ENCODE measurements at places on chromosomes 3 and 15.

DNA sequence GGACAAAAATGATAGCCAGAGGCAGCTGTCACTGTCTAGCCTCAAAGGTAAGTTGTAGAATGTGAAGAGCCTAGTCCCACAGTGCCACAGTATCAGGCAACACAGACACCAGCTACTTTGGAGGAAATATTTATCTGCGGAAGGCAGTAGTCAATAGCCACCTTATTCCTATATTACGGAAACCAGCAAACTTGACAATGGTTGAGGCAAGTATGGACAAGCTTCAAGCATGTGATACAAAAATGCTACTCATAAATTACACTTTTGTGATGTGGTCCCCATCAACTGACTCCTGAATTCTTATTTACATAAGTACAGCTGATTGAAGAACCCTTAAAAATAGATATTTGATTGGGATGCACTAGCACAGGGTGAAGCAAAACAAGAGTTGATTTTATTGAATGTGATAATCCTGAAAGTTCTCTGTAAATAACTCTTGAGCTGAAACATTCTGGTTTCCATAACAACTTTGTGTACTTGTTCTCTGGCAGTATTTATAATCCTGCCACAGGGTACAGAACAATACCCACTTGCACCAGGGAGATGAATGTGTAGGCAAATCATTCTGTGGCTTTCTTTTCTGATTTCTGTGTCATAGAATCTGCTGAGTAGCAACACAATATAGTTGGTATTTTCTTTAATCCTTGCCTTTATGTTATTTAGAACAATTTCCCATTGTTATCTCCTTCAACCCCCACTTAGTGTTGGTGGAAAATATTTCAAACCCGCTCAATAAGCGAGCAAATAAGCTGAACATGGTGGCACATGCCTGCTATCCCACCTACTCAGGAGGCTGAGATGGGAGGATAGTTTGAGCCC, at the start of gene ANKUB1:
Gene ANKUB1, minus strand, starts transcription at position 103 of the 819 bp plus-strand sequence. CDS start 188 bp downstream, outside the sequence.
- H3K4me1 ChIP-seq, result no peaks in the 10 kb centered on the region
- DNase-seq, result no peak
- H3K36me3 ChIP-seq, result no peaks in the 10 kb centered on the region
- no peak within 1 kb of the TSS for H3K27ac ChIP-seq
- H3K4me3 ChIP-seq, result no peak within 1 kb of the TSS
- H3K27me3 ChIP-seq, result peaks cover 23% of the 10 kb centered on the region

DNA sequence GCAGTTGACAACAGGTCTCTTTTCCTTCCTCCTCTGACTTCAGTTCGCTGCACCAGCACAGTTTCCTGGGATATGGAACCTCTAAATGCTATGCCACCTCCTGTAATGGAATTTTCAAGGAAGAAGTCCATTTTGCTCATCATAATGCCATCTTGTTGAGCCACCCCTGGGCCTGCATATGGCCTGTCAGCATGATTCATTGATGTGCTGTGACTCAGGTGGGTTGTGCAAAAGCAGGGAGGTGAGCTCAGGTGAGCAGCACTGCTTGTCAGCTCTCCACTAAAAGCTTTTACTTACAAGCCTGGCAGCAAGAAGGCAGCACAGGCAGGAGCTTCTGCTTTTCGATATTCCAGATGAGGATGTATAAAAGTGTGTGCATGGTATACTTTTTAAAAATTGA, 247.1 kb upstream of the LMCD1 start:
- H3K36me3 ChIP-seq, result no peaks in the 10 kb centered on the region
- no peak overlapping the region for H3K27ac ChIP-seq
- H3K27me3 ChIP-seq, result peaks cover 4% of the 10 kb centered on the region
- DNase-seq, result no peak
- H3K4me1 ChIP-seq, result no peaks in the 10 kb centered on the region
- H3K4me3 ChIP-seq, result no peak overlapping the region

DNA sequence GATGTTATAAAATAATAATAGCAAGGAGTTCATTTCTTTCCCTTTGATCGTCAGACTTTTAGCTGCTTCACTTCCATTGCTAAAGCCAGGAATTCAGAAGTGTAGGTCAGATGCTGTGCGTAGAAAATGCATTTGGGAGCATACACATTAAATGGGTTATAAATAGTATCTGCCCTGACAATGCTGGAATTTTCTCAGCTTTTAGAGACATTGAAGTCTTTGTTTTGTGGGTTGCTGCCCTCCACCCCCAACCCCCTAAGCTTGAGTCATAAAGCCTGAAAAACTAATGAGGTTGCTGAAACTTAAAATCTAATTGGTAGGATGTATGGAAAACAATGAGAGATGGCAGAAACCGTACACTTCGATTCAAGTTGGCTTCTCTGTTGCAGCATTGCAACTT, 81.9 kb downstream of the MITF start:
- H3K36me3 ChIP-seq, result no peaks in the 10 kb centered on the region
- no peak overlapping the region for H3K4me3 ChIP-seq
- no peak overlapping the region for H3K27ac ChIP-seq
- DNase-seq, result no peak
- H3K27me3 ChIP-seq, result peaks cover 2% of the 10 kb centered on the region

GRCh38 chr3:44942202-44942921, 33.6 kb downstream of the ZDHHC3 start:
- H3K27me3 ChIP-seq, result no peaks in the 10 kb centered on the region
- peaks cover 26% of the 10 kb centered on the region for H3K36me3 ChIP-seq
- no peaks in the 10 kb centered on the region for H3K4me1 ChIP-seq

DNA sequence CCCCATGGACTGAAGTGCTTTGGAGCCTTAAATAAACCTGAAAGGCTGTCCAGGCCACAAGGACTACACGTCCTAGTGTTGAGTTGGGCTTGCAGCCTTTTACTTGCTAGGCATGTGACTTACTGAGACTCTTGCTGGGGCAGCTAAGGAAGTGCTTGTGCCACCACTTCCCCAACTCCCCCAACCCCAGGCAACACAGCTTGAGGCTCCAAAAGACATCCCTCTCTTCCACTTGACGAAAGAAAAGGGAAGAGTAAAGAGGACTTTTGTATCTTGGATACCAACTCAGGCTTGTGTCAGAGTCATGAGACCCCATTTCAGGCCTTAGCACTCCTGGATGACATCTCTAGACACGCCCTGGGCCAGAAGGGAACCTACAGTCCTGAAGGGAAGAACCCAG, 109.8 kb downstream of the XRN1 start:
- H3K27ac ChIP-seq, result no peak overlapping the region
- H3K4me3 ChIP-seq, result no peak overlapping the region
- no peak for DNase-seq
- peaks cover 51% of the 10 kb centered on the region for H3K36me3 ChIP-seq
- no peaks in the 10 kb centered on the region for H3K27me3 ChIP-seq
- H3K4me1 ChIP-seq, result no peaks in the 10 kb centered on the region

GRCh38 chr3:49787182-49787464, 781 bp upstream of the IP6K1 start:
- no peaks in the 10 kb centered on the region for H3K27me3 ChIP-seq
- H3K27ac ChIP-seq, result peak overlapping the region; percentile 94
- H3K36me3 ChIP-seq, result peaks cover 10% of the 10 kb centered on the region
- H3K4me1 ChIP-seq, result peaks cover 36% of the 10 kb centered on the region
- no peak for DNase-seq

GRCh38 chr3:142993958-142994442, 7.4 kb upstream of the U2SURP start:
- no peak overlapping the region for H3K27ac ChIP-seq
- DNase-seq, result peak; percentile 63
- no peaks in the 10 kb centered on the region for H3K36me3 ChIP-seq
- H3K4me1 ChIP-seq, result peaks cover 4% of the 10 kb centered on the region
- no peak overlapping the region for H3K4me3 ChIP-seq

DNA sequence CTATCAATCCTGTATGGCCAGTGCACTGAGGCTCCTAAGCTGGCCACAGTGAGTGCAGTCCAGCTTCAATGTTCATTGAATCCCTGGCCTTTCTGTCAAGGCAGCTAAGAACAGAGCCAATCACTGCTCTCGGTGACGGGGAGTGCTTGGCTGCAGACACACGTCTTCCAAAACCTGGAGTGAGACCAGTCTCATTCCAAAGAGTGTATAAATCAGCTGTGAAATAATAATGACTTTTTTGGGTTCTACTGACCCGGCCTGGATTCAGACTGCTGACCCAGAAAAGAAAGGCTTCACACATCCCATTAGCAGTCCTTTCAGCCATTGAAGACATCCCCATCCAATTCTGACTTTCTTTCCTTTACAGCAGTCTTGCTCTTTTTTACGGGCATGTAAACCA, 665.5 kb downstream of the GBE1 start:
- H3K27me3 ChIP-seq, result no peaks in the 10 kb centered on the region
- H3K27ac ChIP-seq, result no peak overlapping the region
- no peaks in the 10 kb centered on the region for H3K36me3 ChIP-seq

DNA sequence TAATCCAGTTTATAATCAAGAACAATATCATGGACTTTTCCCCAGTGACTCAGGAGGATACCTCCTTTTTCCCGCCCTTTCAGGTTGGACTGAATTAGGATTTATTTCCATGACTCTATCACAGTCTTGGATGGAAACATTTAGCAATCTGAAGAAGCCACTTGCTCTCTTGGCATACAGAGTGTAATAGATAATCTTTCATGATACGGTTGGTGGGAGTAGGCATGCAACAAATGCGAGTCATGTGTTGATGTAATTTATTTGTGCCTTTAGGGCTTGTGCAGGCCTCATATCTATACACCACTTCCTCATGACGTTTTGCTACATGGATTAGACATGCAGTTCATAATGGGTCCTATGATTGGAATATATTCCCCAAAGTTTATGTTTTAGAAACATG, 54.2 kb upstream of the MCTP2 start:
- H3K4me1 ChIP-seq, result peaks cover 43% of the 10 kb centered on the region
- peak overlapping the region; percentile 76 for H3K27ac ChIP-seq
- peaks cover 4% of the 10 kb centered on the region for H3K27me3 ChIP-seq
- no peak overlapping the region for H3K4me3 ChIP-seq
- peaks cover 12% of the 10 kb centered on the region for H3K36me3 ChIP-seq

- no peaks in the 10 kb centered on the region for H3K4me1 ChIP-seq
- H3K27ac ChIP-seq, result no peak overlapping the region
- H3K36me3 ChIP-seq, result no peaks in the 10 kb centered on the region
- H3K27me3 ChIP-seq, result no peaks in the 10 kb centered on the region
- no peak overlapping the region for H3K4me3 ChIP-seq
Observed at GRCh38 chr3:89392991-89393390, 285.6 kb downstream of the EPHA3 start.

DNA sequence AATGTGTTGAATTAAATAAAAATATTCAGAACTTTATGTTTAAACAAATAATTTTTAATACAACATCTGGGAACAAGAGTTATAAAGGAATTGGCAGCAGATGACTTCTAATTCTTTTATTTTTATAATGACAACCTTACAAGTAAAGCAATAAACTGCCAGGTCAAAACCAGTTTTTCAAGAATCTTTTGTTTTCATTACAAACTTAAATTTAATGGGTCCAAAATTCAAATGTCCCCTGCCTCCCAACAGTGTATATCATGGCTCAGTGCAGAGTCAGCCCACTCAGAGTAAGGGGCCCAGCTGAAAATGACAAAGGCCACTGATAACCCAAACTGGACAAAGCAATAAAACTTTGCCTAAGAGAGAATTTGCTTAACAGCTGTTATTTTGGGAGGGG, 81.5 kb downstream of the STRIT1 start:
- no peak overlapping the region for H3K4me3 ChIP-seq
- H3K27ac ChIP-seq, result no peak overlapping the region
- no peaks in the 10 kb centered on the region for H3K4me1 ChIP-seq
- no peaks in the 10 kb centered on the region for H3K27me3 ChIP-seq
- no peaks in the 10 kb centered on the region for H3K36me3 ChIP-seq

GRCh38 chr3:121781611-121782010, 32.1 kb upstream of the GOLGB1 start:
- no peaks in the 10 kb centered on the region for H3K27me3 ChIP-seq
- no peak overlapping the region for H3K4me3 ChIP-seq
- H3K36me3 ChIP-seq, result peaks cover 76% of the 10 kb centered on the region
- no peak for DNase-seq
